ENCODE measurements at places on chromosomes 12 and 14.
A peak's percentile ranks its signal among the peaks of the same experiment; 100 is the strongest.

DNA sequence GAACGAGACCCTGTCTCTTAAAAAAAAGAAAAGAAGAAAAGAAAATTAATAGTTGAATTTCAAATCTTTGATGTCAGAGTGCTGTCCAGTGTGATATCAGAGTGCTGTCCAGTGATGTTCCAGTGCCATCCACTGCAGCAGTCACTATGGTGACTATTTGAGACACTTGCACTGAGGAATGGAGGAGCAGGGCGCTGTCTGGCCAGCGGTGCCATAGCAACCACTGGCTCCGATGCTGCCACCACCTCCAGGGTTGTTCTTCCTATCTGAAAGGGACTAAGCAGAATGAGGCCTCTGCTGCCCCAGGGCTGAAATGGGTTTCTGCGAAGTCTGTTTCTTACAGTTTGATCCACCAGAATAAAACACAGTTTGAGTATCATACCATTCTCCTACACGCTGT, 272.9 kb downstream of the NUAK1 start:
- no peak for DNase-seq

GRCh38 chr12:59446116-59446515, 149.7 kb upstream of the SLC16A7 start:
- no peak for DNase-seq

GRCh38 chr12:47530050-47530449, 175.8 kb downstream of the RPAP3 start:
- no peak for DNase-seq

DNA sequence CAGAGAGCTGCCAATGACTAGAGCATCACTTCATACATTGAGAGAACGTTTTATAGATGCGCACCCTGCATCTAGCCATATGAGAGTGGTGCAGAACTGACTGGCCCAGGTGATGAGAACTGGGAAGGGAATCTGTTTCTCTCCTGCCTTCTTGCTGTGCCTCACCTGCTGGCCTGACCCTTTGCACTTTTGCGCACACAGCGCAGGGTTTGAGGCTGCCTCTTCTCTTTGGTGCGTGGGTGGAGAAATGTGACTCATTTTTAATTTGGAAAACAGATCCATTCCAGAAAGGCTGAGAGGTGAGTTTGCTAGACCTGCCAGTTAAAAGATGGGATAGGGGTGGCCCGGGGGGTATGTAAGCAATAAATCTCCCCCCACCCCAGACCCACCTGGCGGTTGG, 453 bp upstream of the ESRRB start:
- no peak for DNase-seq

- no peak for DNase-seq
Measured at GRCh38 chr12:12156116-12156515, 85.4 kb downstream of the BCL2L14 start.

DNA sequence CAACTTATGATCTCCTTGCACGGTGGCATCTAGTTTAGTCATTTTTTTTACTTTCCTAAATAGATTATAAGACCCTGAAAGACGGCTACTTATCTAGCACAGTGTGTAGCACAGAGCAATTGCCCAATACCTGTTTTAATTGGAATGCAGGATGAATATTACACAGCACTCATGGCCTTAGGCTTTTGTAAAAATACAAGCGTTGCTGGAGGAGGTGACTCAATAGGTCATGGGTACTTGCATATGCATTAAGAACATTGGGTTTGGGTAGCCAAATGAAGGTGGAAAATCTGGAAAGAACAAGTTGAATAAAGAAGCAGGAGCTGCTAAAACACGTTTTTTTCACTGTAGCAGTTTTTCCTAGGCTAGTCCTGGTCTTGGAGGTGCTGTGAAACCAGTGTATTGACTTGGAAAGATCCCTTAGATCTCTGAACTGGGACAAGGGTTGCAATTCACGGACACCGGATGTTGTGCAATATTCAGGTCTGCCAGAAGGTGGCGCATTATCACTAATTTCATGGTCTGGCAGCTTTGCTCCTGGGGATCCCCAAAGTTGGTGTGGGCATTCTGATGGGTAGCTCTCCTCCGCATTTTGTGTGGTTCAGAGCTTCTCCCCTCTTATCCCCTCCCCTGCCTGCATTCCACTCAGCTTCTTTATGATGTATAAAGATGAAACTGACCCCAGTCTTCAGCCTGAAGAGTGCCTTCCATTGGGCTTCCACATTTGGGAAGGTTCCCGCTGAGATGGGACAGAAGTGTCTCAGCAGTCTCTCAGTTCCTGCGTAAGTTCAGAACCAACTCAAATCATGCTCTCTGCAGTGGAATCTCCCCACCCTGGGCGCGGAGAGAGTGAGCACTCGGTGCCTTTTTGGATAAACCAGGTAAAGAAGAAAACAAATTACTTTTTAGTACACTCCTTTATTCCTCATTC, 278.3 kb downstream of the NRXN3 start:
- peak; percentile 16 for DNase-seq

DNA sequence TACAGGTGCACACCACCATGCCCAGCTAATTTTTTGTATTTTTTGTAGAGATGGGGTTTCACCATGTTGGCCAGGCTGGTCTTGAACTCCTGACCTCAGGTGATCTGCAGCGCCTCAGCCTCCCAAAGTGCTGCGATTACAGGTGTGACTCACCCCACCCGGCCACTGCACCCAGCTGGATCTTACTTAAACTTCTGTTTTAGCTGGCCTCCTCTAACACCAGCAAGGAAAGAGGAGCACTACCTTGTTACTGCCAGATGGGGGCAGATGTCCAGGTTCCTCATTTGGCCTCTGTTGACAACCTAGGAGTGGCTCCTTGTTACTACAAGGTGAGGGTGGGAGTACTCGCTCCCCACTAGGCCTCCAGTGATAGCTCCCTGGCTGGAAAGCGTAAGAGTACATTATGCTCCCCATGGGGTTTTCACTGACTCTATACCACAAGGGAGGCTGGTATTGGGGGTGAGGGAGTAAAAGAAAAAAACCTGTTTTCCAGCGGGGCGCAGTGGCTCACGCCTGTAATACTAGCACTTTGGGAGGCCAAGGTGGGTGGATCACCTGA, 13.2 kb upstream of the ARF6 start:
- DNase-seq = peak; percentile 58

- DNase-seq = peak; percentile 76
Measured at GRCh38 chr12:124764451-124764850, 99.2 kb downstream of the SCARB1 start.

GRCh38 chr12:40001406-40001805, 104.5 kb downstream of the SLC2A13 start:
- no peak for DNase-seq

- DNase-seq = no peak
Measured at GRCh38 chr12:107764626-107765025, 3.7 kb upstream of the PRDM4 start.

DNA sequence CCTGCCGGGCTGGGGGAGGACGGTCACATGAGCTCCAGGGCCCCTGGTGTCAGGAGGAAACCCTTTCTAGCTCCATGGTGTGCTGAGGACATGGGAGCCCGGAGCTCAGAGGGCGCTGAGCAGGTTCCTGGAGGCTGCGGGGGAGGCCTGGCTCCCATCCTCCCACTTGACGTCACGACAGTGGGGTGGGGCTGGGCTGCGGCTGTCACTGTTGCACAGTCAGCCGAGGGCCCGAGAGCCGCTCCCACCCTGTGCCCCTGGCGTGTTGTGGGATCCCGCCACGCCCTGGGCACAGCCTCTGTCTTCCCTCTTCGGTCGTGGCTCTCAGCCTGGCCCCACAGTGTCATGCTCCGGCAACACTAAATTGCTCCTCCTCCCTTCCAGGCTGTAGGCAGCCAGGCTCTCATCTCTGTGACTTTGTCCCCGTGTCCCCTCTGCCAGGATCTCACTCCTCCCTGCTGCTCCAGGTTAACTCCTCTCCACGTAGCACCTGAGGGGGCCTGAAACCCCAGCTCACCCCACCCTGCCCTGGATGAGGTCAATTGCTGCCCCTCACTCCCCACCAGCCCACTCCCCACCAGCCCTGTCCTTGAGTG, 33.0 kb downstream of the BEGAIN start:
- DNase-seq = no peak
